ENCODE measurements at places on chromosomes 5 and 9.

DNA sequence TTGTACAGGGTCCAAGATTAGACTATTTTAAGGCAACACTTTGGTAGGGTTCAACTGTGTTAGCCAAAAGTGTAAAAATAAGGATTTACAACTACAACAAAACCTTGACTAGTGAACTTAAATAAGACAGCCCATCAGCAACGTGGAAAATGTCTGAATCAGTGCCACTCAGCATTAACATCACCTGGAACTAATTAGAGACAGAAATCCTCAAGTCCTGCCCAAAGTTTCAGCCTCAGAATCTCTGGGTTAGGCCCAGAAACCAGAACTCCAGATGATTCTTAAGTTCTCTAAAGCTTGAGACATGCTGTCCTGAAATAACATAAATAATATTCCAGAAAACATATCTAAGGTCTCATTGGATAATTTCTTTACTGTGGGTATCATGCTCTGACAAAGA lies 118.6 kb downstream of the SEMA6A start:
- no peak for DNase-seq

DNA sequence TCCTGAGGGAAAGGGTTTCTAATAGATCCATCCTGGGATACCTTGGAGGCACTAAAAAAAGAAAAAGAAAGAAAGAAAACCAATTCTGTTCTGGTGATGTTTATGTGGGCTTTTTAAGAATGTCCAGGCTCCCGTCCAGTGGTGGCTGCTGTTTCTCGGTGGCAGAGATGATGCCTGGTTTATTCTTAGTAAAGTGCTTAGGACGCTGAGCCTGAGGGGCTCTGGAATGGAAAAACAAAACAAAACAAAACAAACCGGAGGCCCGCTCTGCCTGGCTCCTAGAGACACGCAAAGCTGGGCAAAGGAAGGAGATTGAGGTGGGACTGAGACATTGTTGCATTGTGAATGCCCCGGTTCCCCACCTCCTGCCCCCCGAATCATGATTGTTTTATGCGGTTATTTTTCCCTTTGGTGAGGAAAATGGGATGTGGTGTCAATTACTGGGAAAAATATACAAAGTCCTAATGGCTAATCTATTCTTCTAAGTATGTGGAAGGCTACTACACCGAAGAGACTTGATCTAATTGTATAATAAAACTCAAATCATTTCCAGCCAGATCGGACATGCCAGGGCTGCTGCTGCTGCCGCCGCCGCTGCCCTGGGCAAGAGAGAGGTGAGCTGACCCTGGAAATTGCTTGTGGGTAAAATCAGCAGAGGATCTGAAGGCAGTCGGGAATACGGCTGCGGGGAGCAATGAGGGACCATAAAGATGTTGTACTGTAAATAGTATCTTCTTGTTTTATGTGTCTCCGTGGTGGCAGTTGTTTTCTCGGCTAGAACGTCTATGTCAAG lies 644.9 kb downstream of the CCDC171 start:
- DNase-seq = no peak

GRCh38 chr5:10324518-10325370 lies 17.0 kb upstream of the CMBL start:
- DNase-seq = no peak

- DNase-seq = no peak
Observed at GRCh38 chr9:81801190-81801589, 111.8 kb upstream of the TLE1 start.

DNA sequence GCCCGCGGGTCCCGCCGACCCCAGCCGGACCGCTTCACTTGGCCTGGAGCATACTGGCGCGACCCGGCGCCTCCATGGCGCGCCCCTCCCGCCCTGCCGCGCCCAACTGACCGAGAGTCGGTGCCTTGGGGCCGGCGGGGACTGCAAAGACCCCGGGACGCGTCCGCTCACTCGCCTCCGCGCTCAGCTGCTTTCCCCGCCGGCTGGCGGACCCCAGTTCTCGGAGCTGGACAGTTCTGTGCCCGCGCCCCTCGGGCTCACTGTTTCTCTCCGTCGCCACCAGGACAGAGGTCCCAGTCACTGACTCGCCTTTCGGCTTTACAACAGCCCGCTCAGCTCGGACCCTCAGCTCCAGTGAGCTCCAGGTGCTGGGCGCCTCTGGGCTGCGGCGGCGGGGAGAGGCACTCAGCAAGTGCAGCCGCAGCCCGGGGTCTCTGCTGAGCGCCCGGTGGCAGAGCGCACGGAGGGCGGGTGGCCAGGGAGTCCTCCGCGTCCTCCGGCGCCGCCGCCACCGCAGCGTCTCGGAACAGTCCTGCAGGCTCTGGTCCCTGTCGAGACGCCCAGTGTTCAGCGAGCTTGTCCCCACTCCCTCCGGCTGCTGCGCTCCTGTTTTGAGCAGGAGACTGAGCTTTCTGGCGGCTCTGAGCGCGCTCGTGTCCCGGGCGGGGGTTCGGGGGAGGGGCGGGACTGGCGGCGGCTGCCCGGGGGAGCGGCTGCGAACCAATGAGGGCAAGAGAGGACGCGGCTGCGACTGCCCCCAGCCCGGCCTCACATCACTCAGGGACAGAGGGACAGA lies at the start of gene SMIM32:
Gene SMIM32 (minus strand): TSS at position 637 of the 796 bp plus-strand sequence. CDS start 638 bp downstream, outside the sequence.
- no peak for DNase-seq

DNA sequence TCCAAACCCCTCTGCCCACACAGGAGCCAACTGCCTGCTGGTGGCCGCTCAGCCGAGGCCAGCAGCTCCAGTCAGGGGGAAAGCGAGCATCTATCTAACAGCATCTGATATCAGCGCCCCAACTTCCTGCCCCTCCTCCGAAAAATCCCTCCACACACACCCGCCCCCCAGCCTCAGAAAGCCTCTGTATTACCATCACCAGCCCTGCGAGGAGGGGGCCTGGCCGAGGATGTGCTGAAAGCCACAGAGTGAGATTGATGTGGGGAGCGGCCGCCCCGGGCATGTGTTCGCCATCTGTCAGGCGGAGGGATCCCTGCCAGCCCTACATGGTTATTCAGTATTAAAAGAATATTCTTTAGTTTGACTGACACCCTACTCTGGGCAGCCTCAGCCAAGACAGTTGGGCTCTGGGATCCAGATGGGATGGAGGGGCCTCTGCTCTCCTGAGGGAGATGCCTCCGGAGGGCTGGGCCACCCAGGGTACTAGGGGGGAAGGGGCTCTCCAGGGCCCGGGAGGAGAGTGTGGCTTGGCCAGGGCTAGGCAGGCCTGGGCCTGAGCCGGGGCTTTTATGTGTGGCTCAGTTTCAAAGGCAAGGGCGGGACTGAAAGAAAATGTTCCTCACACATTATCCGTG lies 98.0 kb downstream of the HSD17B3 start:
- DNase-seq = no peak

DNA sequence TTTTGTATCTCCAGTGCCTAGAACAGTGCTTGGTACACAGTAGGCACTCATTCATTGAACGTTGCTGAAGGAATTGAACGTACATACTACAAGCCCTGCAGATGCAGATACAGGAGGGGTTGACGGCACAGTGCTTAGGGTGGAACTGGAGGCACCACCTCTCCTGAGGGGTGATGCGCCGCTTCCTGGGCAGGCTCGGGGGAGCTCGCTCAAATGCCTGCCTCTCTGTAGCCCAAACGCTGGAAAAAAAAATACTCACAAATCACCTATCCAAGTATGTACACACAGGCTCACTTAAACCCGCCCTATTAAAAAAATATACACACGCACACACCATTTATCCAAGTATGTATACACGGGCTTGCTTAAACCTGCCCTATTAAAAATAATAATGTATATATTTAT lies 536 bp upstream of the COMMD10 start:
- DNase-seq = no peak

DNA sequence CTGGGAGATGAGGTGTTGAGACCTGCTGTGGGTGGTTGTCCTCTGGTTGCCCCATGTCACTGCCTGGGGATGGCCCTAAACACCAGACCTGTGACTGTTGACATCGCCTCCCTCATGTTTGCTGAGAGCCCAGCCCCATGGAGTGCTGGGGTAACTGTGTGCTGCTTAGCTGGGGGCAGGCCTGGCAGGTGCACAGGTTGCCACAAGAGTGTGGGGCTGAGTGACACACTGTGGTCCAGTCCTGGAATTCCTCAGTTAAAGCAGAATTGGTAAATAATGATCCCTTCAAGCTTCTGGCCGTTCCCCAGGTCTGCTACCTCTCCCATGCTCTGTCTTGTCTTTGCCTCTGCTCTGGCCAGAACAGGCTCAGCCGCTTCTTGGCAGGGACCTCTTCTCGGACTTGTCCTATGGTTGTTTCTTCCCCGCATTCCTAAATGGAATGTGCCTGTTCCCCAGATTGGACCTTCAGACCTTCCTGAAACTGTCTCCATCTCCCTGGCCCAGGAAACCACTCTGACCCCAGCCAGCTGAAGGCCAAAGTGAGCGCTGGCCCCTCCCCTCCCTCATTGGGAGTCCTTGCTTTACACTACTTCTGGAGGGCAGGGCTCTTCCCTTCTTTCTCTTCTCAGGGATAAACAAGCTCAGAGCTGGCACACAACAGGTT lies 61.2 kb upstream of the PITX1 start:
- DNase-seq = no peak

- no peak for DNase-seq
Observed at GRCh38 chr5:89072842-89073672, 190.1 kb upstream of the MEF2C start.

- no peak for DNase-seq
Observed at GRCh38 chr5:108028412-108028811, 353.5 kb downstream of the FBXL17 start.

- no peak for DNase-seq
Observed at GRCh38 chr9:126984969-126985368, 70.4 kb downstream of the RALGPS1 start.

DNA sequence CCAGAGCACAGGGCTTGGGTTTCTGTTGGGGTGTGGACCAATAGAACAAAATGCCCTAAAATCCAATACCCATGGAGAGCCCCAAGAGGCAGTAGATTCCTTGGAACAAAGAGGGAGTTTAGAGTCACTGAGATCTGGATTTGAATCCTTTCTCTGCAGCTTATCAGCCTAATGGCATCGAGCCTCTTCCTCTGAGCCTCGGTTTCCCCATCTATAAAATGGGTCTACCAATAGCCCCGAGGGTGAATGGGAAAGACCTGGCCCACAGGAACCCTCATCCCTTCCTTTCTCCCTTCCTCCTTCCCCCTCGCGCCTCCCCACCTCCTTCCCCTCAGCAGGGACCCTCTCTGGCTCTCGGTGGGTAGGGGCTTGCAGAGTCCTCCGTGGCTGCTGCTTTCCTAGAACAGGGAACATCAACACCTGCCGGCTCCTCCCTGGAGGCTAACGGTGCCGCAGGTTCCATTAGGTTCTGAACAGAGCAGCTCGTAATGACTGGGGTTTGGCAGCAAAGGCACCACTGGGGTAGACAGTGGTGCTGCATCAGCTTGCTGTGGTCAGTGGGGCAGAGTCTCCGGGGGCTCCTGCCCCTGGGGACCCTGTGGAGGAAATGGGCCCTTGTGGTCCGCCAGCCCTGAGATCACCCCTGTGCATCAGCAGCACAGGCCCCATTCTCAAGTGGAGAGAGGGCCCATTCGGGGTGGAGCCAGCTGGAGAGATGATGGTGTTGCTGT lies 40.3 kb downstream of the NEK6 start:
- DNase-seq = no peak

DNA sequence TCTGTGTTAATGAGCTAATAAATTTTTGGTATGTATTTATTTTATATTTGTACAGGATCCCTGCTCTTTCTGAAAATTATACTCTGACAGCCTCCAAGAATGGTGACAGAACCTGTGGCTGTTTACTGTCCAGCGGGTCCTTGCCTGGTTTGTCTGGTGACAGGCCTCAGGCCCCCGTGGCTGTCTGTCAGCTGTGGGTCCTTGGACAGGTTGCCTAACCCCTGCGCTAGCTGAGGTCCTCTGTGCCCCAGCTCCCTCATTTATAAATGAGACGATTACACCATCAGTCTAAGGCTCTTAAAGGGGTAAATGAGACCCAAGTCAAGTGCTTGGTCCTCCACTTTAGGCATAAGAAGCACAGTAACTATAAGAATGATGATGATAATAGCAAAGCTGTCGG lies 125.1 kb upstream of the COL5A1 start:
- no peak for DNase-seq

DNA sequence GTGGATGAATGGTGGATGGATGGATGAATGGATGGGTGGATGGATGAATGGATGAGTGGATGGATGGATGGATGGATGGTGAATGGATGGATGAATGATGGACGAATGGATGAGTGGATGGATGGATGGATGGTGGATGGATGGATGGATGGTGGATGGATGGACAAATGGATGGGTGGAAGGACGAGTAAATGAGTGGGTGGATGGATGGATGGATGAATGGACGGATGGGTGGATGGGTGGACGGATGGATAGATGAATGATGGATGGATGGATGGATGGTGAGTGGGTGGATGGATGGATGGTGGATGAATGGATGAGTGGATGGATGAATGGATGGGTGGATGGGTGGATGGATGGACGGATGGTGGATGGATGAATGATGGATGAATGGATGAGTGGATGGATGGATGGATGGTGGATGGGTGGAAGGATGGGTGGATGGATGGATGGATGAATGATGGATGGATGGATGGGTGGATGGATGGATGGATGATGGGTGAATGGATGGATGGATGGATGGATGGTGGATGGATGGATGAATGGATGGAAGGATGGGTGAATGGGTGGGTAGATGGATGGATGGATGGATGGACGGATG lies 58.6 kb downstream of the VAV2 start:
- no peak for DNase-seq

DNA sequence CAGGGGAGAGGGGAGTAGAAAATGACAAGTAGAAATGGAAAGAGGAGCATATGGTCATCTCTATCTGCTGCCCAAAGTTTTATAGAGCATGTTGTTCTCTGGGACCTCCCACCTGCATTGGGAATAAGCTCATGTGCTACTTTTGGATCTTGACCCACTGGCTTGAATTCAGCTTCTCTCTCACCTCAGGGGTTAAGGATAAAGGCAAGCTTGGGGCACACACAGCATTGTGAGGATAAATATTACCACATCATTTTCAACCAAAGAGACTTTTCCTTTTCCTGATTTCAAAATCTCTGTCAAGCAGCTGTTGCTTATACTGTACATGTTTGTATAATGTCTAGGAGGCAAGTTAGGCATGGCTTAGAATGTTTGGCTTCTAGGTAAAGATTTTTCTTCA lies 16.6 kb downstream of the ATP10B start:
- no peak for DNase-seq

GRCh38 chr5:90987726-90988125 lies 395.4 kb downstream of the ARRDC3 start:
- no peak for DNase-seq

DNA sequence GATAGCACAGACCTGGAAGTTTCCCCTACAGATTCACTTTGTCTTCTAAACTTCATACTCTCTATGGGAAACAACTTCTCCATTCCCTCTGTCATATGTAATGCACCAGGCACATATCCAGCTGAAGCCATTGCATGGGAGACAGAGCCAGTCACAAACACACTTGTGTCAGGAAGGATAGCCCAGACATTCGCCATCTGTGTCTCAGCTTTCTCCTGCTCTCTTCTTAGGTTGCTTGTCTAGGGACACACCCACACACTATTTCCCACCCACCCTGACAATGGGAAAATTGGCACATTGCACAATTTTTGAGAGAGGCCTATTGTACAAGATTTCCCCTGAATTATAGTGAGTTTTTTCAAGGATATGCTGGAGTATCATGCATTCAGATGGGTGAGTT lies 158.4 kb upstream of the MPDZ start:
- DNase-seq = no peak

- no peak for DNase-seq
Observed at GRCh38 chr9:115855458-115856133, 298.0 kb upstream of the PAPPA start.

GRCh38 chr5:172439785-172440477 lies 14.4 kb downstream of the SH3PXD2B start:
- DNase-seq = no peak
